Suppressor macrophage (primary cell): ENCODE measurements at places on chromosomes 7 and 10.

DNA sequence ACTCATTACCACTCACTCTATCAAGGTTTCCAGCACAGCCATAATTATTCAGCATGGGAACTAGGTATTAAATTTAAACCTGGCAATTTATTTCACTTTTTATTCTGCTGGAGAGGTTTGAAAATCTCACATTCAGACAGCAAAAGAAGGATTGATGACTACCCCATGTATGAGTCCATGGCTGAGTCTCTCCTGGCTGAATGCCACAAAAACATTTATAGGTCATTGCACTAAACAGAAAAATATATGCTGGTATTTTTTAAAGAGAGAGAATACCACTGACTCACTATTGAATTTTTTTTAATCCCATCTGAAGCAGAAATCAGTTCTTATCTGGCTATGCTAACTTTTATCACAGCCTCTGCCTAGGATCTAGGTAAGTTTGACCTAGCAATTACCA lies 336.3 kb downstream of the PPP1R3A start:
- DNase-seq: no peak

DNA sequence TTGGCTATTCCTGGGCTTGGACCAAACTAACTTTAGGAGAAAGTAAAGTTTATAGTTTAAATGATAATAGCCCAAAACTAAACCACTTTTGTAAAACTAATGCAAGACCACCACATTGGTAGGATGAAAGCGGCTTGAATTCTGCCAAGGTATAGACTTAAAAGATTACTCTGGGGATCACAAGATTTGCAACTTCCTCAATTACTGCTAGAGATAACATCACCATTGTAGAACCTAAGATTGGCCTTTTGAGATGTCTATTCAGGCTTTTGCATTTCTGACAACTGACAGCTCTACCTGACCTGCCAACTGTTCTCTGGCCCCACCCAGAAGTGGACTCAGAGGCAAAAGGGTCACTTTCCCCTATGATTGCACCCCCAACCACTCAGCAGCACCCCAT lies 162.4 kb downstream of the TNS3 start:
- peak; percentile 39 for DNase-seq

GRCh38 chr7:542713-543500 lies 23.3 kb upstream of the PDGFA start:
- peak; percentile 48 for DNase-seq

DNA sequence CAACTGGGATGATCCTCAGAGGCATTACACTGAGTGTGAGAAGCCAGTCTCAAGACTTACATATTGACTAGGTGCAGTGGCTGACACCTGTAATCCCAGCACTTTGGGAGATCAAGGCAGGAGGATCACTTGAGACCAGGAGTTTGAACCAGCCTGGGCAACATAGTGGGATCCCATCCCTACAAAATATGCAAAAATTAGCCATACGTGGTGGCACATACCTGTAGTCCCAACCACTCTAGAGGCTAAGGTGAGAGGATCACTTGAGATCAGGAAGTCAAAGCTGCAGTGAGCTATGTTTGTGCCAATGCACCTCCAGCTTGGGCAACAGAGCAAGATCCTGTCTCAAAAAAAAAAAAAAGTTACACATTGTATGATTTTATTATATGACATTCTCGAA lies 23.5 kb upstream of the TNPO3 start:
- no peak for DNase-seq

GRCh38 chr10:111295788-111296187 lies 219.0 kb downstream of the ADRA2A start:
- no peak for DNase-seq

- no peak for DNase-seq
Observed at GRCh38 chr7:24733414-24734060, 23.7 kb downstream of the GSDME start.

DNA sequence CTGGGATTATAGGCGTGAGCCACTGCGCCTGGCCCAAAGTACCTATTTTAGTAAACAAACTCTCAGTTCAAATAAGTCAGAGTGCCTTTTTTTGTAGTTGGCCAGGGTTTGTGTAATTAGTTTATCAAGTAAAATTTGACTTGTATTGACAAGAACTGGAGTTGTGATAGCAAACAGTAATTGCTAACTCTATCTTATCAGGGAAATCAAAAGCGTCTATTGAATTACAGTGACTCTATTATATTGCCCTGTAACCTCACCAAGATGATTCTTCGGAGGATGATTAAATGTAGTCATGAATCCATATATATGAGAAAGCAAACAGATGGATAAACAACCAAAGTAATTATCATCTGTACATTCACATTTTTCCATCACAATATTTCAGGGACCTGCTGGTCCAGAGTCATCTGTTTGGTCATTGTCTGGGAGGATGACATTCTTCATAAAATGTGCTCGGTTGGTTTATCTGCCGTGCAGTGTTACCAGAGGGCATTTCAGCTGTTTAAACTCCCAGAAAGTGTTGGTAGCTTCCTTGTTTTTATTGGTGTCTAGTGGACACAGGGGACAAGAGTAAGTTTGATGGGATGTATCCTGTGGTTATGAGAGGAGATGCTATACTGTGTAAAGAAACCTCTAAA lies 35.6 kb downstream of the DOCK1 start:
- no peak for DNase-seq

DNA sequence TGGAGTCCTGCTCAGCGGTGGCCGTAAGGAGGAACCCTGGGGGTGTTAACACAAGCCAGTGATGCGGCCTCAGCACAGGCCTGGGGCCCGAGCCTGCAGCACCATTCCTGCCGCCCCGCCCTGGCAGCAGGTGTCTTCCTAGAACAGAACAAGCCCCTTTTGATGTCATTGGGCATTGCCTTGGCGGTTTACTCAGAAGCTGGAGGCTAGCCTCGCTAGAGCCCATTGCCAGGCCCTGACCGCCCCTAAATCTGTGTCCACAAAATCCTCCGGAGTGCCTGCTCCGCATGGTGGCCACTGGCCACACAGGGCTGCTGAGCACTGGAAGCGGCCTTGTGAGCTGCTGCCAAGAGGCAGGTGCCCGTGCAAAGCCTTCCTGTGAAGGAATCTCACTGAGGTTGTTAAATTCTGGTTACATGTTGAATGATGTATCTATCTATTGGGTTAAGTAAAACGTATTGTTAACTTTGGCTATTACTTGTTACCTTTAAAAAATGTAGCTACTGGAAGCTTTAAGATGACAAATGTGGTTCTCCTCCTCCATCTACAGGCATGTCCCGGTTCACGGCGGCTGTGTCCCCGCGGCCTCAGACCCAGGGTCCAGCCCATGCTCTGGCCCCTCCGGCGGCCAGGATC lies 1.2 kb upstream of the INPP5A start:
- no peak for DNase-seq

DNA sequence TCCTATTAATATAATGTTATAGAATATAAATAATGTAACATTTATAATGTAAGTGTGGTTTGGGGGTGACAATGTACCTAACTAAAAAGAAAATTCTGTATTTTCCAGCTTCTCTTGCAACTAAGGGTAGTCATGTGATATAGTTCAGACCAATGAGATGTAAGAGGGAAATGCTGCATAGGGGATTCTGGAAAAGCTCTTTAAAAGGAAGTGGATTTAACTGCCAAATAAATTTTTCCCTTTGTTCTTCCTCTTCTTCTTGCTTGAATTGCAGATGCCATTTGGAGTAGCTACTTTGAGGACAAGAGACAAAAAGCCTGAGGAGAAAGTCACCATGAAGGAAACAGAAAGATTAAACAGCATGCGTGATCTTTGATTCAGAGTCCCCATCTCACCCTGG lies 194.3 kb downstream of the PTEN start:
- peak; percentile 27 for DNase-seq

DNA sequence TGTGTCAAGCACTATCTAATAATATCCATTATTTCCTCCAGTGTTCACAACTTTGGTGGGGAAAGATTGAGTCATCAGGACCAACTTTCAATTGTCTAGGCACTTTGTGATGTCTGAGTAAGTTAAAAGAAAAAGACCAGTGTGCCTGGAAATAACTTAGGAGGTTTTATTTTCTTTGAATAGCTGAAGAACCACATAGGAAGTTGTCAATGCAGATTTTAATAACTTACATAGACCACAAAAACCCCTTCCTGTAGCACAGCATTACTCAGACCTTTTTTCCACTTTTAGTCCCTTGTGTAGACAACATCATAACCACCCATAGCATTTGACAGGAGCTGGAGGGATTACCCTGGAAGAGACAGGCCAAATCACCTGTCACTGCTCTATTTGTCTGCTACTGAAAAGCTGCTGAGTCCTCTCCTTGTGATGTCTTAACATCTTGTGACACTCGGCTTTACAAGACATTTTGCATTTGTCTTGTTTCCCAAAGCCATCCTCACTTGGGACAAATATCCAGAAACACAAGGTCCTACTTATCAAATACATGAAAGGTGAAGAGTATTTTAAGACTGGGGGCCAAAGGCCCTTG lies 241.5 kb upstream of the PTER start:
- DNase-seq: no peak

- DNase-seq: no peak
Observed at GRCh38 chr7:65454469-65454868, 80.8 kb downstream of the ZNF92 start.

- DNase-seq: peak; percentile 43
Observed at GRCh38 chr7:7761974-7762779, 43.8 kb upstream of the RPA3 start.

DNA sequence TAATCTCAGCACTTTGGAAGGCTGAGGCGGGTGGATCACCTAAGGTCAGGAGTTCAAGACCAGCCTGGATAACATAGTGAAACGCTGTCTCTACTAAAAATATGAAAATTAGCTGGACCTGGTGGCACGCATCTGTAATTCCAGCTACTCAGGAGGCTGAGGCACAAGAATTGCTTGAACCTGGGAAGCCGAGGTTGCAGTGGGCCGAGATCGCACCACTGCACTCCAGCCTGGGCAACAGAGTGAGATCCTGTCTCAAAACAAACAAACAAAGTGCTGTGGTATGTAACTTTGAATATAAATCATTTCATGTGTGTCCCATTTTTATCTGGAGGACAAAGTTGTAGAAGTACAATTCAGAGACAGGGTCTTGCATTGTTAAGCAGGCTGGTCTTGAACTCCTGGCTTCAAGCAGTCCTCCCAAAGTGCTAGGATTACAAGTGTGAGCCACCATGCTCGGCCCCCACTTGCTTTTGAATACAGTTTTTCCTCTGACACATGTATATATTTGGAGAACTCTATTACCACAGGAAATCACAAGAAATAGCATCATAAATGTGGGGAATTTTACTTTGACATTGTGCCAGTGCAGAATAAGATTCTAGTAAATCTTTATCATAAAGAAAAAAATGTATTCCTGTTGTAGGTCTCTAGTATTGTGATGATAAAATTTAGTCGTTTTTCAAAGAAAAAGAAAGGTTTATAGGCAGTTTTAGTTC lies 32.6 kb downstream of the PTPN12 start:
- DNase-seq: peak; percentile 53

- no peak for DNase-seq
Observed at GRCh38 chr10:53447576-53447975, 675.0 kb upstream of the MBL2 start.

DNA sequence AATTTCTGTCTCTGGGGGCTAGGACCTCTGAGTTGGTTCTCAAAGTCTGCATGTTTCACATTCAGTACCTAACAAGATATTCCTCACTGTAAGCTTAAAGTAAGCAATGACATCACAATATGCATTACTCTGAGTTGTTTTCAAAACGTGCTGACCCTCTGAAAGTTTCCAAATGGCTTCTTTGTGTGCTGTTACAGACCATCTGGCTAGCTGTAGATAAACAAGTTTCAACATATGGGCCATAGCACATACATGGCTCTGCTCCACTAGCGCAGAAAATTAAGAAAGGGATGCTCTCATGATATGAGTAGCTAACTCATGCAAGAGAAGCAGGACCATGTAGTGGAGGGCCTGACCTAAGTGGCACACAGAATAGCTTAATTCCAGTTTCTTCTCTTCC lies 119.0 kb downstream of the HTR7 start:
- DNase-seq: no peak

GRCh38 chr10:11616021-11616420 lies 4.6 kb upstream of the USP6NL start:
- peak; percentile 26 for DNase-seq

DNA sequence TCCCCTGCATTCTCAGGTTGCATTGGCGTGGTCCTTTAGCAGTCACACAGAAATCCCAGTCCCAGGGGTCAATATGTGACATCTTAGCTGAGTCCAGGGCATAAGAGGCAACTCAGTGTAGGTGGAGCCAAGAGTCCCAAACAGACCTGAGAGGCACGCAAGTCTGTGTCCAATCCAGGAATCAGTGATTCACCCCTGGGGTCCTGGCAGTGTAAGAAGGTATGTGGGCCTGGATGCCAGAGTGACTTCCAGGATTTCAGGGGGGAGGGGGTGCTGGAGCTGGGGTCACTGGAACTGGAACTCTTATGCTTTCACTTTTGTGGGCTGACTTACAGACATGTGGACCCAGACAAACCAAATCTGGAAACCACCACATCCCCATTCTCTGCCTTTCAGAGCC lies 26.8 kb downstream of the FRMPD2 start:
- no peak for DNase-seq

GRCh38 chr7:152759949-152760853 lies 649 bp downstream of the ACTR3B start:
- peak; percentile 43 for DNase-seq

DNA sequence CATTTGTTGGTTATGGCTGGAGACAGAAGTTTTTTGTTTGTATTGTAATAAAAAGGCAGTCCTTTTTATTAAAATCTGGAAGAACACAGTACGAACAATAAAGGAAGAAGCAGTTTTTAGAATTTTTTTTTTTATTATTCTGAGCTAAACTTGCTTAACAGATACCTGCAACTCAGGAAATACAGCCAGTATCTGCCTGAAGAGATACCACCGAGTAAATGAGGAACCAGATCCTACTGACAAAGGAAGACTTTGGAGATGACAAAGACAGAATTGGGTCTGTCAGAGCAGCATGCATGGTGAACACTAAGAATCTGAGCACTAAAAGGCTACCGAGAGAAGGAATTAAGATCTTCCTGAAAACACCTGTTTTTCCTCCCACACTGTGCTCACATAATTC lies 1335.9 kb upstream of the SORCS1 start:
- DNase-seq: no peak

DNA sequence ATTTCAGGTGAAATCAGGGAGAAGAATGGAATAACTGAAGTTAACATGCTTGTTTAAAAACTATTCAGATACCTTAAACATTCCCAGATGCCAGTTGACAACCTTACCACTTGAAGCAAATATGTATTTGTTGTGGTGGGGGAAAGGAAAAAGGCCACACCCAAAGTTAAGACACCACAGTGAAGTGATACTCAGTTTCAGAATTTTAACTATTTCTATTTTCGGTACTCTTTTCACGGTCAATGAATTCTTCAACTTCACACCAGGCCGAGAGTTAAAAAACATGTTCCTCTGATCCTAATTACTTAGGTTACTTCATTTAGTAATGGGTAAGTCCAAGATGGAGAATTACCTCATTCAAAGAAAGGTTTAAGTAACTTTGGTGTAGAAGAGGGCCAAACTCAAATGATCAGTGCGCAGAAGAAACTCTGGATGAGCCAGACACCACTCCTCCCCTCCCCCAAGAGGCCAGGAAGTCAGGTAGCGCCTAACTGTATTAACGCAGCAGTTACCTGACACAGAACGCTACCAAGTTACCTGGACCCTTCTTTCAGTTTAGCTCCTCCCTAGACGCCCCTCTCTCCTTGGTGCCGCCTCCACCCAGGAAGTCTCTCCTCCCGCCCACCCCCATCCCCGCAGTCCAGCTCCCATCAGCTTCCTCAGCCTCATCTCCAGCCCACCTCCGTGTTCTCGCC lies 700 bp downstream of the MTPN start:
- DNase-seq: no peak
